ENCODE measurements at places on chromosomes 3 and 15.

GRCh38 chr15:100111125-100112060 is 230.4 kb downstream of the ADAMTS17 start:
- DNase-seq = no peak

- no peak for DNase-seq
Measured at GRCh38 chr3:147737376-147737775, 328.2 kb downstream of the ZIC1 start.

- DNase-seq = no peak
Measured at GRCh38 chr3:171142985-171143384, 116.5 kb upstream of the SLC2A2 start.

DNA sequence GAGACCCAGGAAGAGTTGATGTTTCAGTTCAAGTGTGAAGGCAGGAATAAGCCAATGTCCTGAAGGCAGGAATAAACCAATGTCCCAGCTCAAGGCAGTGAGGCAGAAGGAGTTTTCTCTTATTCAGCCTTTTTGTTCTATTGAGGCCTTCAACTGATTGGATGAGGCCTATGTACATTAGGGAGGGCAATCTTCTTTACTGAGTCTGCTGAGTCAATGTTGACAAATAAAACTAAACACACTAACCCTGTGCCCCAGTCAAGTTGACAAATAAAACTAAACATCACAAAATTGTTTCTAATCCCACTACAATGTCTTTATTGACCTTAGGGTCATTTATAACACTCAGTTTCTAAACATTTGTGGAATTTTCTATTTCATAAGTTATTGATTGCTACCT is 100.0 kb downstream of the CACNA2D3 start:
- DNase-seq = no peak

All from effector memory CD8-positive, alpha-beta T cell (primary cell).